Iris pigment epithelial cell (primary cell): ENCODE measurements at places on chromosomes 1 and 21.

- DNase-seq = no peak
Observed at GRCh38 chr1:65063025-65063424, 85.0 kb upstream of the AK4 start.

GRCh38 chr1:97433094-97433823, 487.6 kb downstream of the DPYD start:
- peak; percentile 92 for DNase-seq

- DNase-seq = no peak
Observed at GRCh38 chr1:75275631-75276030, 141.4 kb downstream of the LHX8 start.

GRCh38 chr1:23424293-23425192, at the start of gene TCEA3:
Gene TCEA3 (minus strand): TSS chr1:23424748. CDS start chr1:23424633, 115 bp downstream.
- DNase-seq = no peak

GRCh38 chr1:24357038-24357437, 37.9 kb downstream of the GRHL3 start:
- DNase-seq = no peak

DNA sequence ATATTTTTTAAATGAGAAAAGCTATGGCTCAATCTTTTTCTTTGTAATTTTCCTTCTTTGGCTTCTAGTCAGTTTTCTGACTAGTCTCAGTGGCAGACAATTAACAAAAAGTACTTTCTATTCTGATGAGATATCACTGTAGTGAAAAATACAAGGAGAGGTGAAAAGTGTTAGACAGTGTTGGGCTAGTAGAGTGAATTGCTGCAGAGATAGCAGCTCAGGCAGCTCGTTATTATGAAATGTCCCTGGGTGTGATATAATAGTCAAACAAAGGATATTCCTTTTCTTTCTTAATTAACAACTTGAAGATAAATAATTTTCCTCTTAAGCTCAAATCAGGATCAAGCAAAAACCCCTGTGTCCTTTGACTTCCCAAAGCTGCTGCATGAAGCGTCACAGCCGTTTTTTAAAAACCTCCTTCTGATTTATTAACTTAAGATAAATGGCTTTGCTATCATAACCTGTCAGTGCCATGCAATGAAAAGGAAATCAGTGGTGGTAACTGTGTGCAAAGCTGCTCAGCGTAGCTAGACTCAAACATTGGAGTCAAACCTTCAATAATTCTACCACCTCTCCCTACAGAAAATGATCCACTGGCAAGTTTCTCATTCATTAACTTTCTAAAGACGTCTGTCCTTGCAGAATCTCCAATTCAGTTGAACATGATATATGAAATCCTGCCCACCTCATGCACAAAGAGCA, 646.6 kb upstream of the PTBP2 start:
- DNase-seq = no peak

DNA sequence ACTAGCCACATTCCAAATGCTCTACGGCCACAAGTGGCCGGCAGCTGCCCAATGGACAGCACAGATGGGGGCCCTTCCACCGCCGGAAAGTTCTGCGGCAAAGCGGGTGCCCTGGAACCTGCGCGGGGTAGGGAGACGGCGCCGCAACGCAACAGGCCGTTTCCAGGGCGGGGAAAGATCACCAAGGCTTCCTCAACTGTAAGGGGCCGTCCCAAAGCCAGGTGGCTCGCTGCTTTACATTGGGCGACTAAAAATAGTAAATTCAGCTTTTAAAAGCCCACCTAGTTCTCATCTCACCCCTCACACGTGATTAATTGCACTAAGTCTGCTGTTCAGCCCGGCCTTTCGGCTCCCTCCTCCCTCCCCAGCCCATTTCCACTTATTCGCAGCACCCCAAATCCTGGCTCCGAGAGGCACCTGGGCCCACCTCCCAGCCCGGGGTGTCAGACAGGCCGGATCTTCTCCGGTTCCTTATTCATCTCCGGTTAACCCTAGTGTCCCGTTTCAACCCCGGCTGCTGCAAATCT, 643 bp downstream of the CFAP298 start:
- DNase-seq = peak; percentile 29

GRCh38 chr1:15145327-15145726, 8.2 kb upstream of the TMEM51 start:
- no peak for DNase-seq

DNA sequence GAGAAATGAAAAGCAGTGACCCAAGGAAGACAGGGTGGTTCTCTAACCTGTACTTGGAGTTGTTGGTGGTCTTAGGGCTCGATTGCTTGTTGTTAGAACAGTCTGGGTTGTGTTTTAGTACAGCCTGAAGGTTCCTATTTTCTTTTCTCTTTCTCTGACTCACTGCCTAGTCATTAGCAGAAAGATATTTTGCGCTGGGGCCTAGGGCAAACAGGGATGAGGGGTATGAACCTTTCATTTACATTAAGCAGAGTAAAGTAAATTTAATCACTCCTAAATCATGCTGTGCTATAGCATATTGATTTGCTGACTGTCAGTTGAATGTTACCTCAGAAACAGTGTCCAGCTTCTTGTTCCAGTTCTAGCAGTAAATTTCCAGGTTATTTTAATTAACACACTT, 197.2 kb downstream of the RWDD3 start:
- no peak for DNase-seq

DNA sequence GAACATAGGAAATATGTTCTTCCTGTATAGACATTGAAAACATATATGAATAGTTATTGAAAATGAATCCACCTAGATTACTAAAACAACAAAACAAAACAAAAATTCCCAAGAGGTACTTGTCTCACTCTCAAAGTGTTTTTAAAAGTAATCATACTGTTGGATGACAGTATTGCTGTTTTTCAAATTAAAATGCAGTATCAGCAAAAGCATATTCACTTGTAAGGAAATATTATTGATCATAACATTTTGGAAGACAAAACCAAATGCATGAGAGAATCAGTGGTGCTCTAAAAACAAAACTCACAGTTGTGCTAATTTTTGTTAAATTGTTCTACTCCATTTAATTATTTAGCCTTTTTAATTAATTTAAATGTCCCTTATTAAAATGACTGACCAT, 131.0 kb downstream of the COL11A1 start:
- DNase-seq = no peak

DNA sequence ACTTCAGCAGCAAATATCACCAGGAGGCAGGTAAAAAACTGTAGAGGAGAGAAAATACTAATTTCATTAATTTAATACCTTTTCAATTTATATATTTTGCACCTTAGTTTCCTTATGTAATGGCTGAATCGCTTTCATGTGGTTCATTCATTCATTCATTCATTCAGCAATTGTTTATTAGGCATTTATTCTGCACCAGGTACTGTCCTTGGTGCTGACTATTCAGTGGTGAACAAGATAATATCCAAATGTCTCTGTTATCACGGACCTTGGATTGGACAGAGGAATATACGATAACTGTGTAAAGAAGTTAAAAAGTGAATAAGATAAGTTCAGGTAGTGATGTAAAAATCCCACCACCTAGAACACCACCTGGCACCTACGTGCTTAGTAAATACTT, 28.8 kb downstream of the TSPAN2 start:
- no peak for DNase-seq

- peak; percentile 79 for DNase-seq
Observed at GRCh38 chr21:26389971-26390641, 183.0 kb downstream of the CYYR1 start.

DNA sequence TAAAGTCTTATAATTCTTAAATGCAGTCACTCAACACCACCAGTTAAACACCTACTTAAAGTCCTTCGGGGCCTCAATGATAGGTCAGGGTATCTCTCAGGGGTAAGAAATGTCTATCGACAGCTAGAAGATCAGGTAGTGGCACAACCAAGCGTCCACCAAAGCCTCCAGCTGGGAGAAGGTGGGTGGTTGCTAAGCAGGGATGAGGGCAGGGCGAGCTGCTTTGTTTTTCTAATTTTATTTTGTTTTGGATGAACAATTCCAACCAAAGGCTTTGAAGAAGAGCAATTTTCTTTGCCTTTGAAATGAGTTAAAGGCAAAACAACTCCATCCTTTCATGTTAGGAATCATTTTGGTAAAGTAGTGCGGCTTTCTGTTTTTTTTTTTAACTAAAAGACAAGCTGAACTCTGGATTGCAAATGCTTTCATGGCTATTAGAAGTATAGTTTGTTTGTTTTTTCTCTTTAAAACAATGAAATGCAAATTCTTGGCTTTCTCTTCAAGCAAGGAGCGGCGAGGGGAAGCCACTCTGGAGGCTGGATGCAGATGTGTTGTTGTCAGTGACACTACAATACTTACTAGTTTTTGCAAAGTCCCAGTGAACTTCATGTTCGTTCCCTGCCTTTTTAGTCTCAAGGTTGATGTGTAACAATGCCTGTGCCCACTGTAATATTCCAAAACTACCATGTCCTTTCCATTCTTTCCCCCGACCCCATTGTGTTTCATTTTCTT, 106.0 kb downstream of the MRPS6 start:
- DNase-seq = no peak

GRCh38 chr21:25688275-25689155, 46.2 kb downstream of the ATP5PF start:
- DNase-seq = no peak

DNA sequence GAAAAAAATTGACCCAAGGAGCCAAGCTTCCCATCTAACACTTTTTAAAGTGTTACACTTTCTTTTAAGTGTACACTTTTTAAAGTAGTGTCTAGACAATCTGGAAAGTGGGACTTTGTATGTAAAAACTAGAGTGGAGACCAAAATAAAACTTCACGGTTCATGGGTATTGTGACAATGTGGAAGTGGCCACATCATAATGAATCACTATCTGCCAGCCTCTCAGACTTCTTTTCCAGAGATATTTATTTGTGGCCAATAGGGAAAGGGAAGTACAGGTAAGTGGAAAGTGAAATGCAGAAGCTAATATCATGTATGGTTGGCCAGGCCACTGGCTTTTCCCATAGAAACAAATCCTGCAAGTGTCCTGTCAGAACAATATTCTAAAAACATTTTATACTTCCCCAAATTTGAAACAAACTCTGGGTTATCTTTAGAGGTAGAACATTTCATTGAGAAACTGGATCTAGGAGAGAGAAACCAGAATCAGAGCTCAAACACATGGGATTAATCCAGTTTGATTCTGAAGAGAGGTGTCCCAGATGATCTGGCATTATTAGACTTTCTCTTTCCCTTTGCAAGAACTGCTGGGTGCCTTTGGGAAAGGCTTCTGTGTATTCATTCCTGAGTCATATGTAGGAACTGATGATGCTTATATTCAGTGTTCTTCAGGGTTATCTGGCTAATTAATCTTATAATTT, 2.0 kb downstream of the TNFSF18 start:
- peak; percentile 72 for DNase-seq

- no peak for DNase-seq
Observed at GRCh38 chr1:74579425-74579824, 67.0 kb upstream of the LRRC53 start.

DNA sequence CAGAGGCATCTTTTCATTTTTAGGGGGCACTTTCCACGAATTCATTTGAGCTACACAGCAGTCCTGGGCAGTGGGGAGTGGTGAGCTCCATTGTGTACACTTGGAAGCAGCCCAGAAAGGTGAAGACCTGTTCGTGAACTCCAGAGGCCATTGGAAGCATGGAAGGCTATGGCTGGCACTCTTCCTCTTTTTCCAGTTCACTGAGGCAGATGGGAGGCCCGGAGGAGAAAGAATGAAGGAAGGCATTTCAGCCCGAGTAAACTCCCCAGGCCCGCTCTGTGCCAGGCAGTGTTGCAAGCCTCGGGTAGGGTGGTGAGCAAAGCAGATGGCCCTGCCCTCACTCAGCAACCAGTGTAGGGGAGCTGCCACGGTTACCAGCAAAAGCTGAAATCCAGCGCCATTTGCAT, 673 bp upstream of the DHCR24 start:
- DNase-seq = no peak

DNA sequence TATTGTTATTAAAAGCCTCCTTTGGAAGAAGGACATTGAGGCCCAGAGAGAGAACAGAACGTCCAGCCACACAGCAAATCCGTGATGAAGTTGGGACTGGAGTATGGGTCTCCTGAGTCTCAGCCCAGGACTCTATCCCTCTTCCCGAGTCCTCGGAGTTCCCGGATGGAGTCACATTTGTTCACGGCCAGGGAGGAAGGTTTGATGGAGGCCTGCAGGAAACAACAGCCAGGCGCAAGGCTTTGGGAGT, 357 bp upstream of the TXLNA start:
- no peak for DNase-seq

DNA sequence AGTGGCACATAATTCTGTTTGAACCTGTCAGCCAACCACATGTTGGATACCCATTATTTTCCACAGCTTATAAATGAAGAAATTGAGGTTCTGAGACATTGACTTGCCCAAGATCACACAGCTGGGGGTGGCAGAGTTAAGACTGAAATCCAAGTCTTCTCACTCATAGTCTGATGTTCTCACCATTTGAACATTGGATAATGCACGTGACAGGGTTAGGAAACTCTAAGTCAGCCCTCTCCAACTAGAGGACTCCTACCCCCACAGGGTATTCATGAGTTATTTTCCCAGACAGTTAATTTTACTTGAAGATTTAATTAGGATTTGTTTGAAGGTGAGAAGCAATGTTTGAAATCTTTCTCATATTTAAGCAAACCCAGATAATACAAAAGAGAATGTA, 38.1 kb upstream of the C1orf105 start:
- no peak for DNase-seq

- no peak for DNase-seq
Observed at GRCh38 chr1:56755911-56756310, 63.3 kb downstream of the FYB2 start.

DNA sequence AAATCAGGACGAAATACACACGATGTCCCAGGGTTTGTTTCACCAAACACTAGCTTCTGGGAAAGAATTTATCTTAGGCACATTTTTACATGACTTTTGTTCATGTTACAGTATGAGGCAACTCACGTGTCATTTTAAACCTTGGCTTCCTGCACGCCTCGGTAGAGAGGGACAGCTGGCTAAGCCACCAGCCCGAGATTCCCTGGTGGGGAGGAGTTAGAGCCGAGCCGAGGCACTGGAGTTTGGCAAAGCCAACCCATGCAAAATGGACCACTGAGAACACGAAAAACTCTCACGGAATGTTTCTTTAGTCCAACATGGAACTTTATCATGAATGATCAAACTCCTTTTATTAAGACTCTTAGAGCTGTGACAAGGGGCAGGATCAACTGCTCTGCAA, 240.0 kb downstream of the DYRK1A start:
- DNase-seq = no peak

- DNase-seq = peak; percentile 31
Observed at GRCh38 chr1:166166698-166167571, at the start of gene FAM78B. Gene FAM78B (minus strand): TSS chr1:166167001. CDS start chr1:166166248, 753 bp downstream.

DNA sequence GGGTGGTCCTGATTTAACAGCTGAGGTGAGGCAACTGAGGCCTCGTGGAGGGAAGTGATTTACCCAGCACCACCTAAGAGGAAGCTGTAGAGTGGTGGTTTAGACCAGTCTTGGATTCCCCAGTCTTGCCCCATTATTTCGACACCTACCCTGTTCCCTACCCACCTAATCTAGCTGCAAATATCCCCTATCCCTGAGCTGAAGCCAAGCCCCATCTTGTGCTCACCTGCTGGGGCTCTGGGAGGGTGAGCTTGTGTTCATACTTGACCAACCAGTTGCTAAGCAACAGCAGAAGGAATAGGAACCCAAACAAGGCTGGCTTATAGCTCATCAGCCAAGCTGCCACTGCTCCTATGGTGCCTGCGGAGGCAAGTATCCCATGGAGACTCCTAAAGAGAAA, 2.0 kb downstream of the TEX46 start:
- DNase-seq = no peak
